ENCODE measurements at places on chromosomes 11 and 22. TPM values are rescaled to one million over a fixed set of nuclear protein-coding genes. Genes with fewer than 3 reads are reported as not detected.

- DNase-seq, result no peak
These were observed 7.8 kb downstream of the GAL start for GRCh38 chr11:68692115-68692514.

DNA sequence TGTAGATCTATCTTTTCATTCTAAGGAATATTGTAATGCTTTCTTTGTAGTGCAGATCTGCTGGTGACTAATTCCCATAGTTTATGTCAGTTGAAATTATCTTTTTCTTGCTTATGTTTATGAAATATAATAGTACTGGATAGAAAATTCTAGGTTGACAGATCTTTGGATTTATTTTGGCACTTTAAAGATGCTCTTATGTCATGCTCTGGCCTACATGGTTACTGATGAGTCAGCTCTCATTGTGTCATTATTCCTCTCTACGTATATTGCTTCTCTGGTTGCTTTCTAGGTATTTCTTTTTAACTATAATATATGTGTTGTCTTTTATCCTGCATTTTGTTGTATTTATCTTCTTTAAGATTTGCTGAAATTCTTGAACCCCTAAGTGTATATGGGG is 955.5 kb upstream of the CHORDC1 start:
- no peak for DNase-seq

The OR52H1 gene
- total RNA-seq, result not detected

- DNase-seq, result no peak
These were observed 22.8 kb downstream of the PITPNB start for GRCh38 chr22:27896245-27896644.

The PARVG gene
- total RNA-seq, result 2.9 TPM

DNA sequence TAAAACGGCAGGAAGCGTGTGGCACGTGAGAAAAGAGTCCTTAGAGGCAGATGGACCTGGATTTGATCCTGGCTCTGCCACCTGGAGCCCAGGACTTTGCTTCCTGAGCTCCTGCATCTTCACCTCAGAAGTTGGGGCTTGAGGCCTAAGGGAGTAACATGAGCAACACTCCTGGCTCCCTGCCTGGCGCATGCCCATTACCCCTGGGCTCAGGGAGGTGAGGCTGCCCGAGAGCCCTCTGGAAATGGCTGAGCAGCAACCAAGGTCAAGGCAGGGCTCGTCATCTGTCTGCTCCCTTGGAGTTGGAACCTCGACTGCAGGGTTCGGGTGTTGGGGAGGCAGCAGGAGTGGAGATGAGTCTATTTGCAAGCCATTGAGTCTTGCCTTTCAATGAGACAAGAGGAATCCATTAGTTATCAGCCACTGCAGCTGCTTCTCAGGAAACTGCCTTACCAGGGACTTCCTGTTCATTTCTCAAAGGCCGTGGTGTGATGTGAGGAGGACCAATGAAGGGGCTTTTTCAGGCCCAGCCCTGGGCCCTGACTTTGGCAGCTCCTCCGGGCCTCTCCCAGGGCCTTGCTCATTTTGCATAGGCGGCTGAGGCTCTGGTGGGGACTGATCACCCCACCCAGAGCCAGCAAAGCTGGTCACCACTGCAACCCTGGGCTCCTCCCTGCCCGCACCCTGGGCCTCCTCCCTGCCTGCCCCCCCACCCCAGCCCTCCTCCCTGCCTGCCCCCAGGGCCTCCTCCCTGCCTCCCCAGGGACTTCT is 6.4 kb downstream of the FADS2 start:
- peak; percentile 59 for DNase-seq

The PATE4 gene
- not detected for total RNA-seq

The POU2AF3 gene
- total RNA-seq, result not detected

DNA sequence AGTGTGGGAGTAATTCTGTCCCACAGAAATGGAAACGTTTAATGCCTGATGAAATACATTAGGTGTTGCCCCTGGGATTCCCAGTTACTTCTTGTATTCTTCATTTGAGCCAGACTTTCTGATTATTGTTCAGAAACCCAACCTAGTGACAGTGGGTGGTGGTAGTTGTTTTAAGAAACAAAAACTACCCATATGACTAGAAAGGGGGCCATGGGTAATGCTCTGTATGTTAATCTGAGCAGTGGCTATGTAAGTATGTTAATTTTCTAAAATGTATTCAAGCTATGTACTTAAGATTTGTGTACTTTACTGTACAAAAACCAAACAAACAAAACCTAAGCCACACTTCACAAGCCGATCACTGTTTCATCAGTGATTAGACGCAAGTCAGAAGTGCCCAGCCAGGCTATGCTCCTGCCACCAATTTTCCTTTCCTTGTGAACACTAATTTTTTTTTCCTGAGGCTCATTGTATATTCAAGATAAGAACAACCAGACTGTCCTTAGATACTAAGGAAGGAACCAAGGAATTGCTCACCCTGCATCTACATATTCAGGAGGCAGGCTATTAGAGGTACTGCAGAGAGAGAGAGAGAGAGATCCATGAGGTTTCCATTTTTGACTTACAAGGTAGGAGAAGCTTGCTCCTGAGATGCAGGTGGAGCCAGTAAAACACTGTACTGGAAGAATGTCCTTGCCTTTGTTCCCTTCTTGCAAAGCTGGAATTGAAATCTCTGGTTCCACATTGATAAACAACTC is 122.7 kb downstream of the DBX1 start:
- no peak for DNase-seq

DNA sequence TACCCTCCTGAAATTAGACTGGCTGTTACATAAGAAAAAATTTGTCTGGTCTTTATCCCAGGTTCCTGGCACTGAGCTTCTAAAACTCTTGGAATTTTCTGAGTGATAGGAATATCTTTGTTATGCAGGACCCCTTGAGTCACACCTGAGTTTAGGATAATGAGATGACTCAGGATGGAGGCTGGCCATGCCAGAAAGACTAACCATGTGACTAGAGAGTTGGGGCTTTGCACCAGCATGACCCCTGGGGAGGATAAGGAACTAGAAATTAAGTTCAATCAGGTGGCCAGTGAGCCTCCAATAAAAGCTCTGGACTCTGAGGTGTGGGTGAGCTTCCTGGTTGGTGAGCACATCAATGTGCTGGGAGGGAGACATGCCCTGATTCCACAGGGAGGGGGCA is 88.1 kb downstream of the XRRA1 start:
- no peak for DNase-seq

- no peak for DNase-seq
These were observed 27.2 kb downstream of the RPS6KA4 start for GRCh38 chr11:64385945-64386704.

- DNase-seq, result no peak
These were observed 24.4 kb downstream of the DDI1 start for GRCh38 chr11:104060820-104061219.

- DNase-seq, result no peak
These were observed 8.2 kb downstream of the C11orf24 start for GRCh38 chr11:68263444-68264035.

- no peak for DNase-seq
These were observed 6.6 kb upstream of the BARX2 start for GRCh38 chr11:129368889-129369672.

The GLB1L2 gene
- 1.5 TPM for total RNA-seq

The GRM5 gene
- not detected for total RNA-seq

- no peak for DNase-seq
These were observed 32.4 kb downstream of the CREB3L1 start for GRCh38 chr11:46309814-46310259.

The LMO2 gene
- 13.3 TPM for total RNA-seq

DNA sequence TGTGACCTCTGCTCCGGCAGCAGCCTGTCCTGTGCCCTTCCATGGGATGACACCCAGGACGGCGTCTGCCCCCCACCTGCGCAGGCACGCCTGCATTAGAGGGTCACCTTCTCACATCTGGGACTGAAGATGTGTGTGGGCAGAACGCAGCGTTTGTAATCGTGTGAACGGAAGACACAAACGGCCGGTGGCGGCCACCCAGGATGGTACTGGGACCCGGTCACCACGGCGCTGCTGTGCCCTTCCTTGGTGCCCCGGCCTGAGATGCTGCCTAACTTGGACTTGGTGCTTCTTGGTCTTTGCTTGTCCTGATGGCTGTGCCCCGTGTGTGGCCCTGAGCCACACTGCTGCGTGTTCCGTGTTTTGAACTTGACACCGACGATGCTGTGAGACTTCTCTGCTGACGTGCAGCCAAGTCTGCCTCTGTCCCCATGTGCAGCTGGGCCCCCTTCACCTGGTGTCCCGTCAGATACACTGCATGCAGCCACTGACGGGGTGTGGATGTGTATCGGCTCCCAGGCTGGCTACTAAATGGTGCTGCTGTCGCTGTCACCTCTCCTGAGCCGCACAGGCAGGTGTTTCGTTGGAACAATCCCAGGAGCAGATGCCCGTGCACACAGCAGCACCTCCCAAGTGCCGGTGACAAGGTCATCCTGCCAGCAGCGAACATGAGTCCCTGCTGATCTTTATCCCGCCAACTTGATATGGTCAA is 21.4 kb downstream of the YPEL1 start:
- no peak for DNase-seq

The IL18 gene
- total RNA-seq, result 13.8 TPM

The TMPRSS4 gene
- total RNA-seq, result not detected

The KCNE3 gene
- 3.3 TPM for total RNA-seq
